ENCODE measurements at places on chromosomes 1 and 21.

- no peak for DNase-seq
These were observed 273.4 kb upstream of the CACYBP start for GRCh38 chr1:174726167-174726879.

- no peak for DNase-seq
These were observed 29.1 kb downstream of the PRSS38 start for GRCh38 chr1:227844320-227845146.

DNA sequence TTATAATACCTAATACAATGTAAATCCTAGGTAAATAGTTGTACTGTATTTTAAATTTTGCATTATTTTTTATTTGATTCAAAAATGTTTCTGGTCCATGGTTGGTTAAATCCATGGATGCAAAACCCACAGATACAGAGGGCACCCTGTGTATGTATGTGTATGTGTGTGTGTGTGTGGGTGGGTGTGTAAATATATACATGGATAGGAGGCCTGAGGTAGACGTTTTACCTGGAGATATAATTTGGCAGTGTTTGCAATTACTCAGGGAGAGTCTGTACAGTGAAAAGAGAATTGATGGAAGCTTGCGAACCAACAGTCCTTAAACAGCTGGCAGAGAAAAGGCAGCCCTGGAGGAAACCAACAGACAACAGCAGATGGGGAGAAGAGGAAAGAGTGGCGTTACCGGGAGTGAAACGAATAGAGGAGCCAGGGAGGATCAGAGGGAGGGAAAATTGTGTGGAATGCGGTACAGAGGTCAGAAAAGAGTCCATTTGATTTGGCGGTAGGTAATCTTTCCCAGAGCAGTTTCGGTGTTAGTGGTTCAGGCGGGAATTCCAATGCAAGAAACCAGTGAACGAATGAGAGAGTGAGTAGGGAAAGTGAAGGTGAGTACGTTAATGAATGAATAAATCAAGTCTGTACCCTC is 47.9 kb upstream of the NBL1 start:
- DNase-seq = no peak

GRCh38 chr1:152827173-152827572 is at the start of gene LCE1A:
TSS of gene LCE1A (plus strand) at chr1:152827473. CDS start at chr1:152827473, 0 bp downstream.
- DNase-seq = no peak

- DNase-seq = no peak
These were observed 41.7 kb downstream of the ADARB1 start for GRCh38 chr21:45116066-45116465.

DNA sequence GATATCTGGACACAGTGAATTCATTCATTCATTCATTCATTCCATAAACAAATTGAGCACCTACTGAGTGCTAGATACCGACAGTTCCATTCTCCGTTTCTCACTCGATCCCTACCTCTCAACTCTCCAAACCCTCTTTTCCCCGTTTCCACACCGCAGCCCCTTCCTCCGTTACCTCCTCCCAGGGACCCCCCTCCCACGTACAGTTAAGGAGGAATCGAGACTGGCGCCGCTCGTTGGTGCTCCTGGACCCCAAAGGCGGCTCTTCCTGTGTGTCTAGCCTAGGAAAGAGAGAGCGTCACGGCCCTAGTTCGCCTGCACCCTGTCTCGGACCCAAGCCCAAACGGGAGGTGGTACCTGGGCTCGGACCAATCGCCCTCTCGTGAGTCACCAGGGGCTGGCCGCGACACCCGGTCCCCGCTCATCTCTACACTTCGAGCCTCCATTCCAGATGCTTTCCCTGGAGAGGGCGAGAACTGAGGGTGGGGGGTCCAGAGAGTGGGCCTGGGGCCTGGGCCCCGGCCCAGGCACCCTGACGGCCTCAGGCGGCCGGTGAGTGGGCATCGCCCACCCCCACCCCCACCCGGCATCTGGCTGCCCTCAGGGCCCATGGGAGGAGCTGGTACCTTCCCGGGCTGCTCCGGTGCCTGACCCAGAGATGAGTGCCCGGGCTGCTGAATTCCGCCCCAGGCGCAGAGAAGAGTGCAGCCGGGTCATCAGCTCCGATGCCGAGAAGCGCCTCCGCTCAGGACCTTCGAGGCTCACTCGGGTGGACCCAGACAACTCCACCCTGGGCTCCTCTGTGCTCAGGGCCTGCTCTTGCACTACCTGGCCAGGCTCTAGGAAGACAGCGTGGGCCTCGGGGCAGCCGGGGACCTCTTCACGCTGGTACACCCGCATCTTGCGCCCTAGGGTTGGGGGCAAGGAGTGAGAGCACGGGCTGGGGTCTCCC is 4.9 kb downstream of the ARHGEF19 start:
- DNase-seq = no peak

GRCh38 chr1:211381481-211382181 is 55.0 kb downstream of the TRAF5 start:
- DNase-seq = no peak

DNA sequence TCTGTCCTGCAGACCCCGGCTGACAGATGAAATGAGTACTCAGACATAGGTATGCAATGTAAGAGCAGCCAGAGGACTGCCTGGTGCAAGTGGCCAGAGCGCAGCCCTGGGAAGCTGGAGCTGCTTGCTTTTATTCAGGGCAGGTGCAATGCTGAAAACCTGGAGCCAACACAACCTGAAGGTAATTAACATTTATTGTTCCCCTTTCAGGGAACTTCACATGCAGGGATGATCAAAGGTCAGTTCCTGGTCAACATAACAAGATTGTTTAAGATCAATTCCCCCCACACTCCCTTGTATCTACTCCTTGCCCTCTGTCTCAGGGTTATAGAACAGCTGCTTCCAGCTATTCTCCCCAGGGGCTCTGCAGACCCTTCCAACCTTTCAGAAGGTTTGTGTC is 48.7 kb upstream of the PRELP start:
- no peak for DNase-seq

Measured in stimulated activated CD4-positive, alpha-beta T cell treated with anti-CD3 and anti-CD28 coated beads, Interleukin-1b, Interleukin-23, amount 100 ng/mL, for 1 hour (primary cell).